DMS79 (cell line): ENCODE measurements at places on chromosomes 6 and 20.

DNA sequence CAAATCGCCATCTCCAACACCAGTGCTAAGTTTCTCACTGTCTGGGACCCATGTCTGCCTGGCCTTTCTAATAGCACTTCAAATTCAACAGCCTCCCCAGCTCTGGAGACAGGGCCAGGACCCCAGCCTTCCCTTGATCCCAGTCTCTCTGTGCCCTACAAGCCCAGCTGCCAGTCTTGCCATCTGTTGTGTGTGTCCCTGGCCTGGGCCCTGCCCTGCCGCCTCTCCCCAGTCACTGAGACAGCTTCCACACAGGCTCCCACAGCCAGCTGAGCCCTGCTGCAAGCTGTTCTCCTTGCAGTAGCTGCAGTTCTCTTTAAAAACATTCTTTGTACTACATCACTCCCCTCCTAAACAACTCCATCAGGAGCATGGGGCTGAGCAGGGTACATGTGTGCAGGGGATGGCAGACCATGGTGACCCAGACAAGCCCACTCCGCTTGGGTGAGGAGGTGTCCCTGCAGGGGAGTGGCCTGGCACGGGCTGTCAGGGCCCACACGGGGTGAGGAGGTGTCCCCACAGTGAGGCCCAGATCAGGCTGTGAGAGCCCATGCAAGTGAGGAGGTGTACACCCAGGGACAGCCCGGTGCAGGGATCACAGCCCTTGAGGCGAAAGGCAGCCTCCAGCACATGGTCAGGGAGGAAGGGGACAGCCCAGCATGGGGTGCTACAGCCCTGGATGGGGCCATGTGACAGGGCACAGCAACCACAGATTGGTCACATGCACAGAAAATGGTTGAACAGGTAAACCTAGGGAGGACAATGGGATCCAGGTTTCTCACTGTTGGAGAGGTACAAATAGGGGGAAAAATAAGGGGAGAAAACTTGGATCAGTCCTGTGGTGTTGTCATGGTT is 16.2 kb downstream of the CST7 start:
- no peak for DNase-seq

GRCh38 chr20:48771542-48771941 is 56.3 kb downstream of the PREX1 start:
- no peak for DNase-seq

DNA sequence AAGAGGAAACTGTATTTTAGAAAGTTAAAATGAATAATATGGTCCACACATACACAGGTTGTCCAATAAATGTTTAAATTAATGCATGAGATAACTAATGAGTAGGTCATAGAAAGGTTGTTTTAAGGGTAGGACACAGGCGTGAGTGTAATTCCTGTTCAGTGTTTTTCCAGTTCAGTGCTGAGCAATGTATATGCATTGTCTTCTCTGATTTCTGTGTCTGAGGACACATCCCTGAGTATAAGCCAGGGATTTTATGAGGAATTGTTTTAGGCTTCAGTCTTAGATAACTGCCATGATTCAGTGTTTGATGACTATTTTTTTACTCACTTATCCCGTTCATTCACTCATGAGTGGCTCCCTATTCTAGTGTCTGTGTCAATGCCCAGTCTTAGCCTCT is 298.5 kb upstream of the TBX18 start:
- DNase-seq: no peak

DNA sequence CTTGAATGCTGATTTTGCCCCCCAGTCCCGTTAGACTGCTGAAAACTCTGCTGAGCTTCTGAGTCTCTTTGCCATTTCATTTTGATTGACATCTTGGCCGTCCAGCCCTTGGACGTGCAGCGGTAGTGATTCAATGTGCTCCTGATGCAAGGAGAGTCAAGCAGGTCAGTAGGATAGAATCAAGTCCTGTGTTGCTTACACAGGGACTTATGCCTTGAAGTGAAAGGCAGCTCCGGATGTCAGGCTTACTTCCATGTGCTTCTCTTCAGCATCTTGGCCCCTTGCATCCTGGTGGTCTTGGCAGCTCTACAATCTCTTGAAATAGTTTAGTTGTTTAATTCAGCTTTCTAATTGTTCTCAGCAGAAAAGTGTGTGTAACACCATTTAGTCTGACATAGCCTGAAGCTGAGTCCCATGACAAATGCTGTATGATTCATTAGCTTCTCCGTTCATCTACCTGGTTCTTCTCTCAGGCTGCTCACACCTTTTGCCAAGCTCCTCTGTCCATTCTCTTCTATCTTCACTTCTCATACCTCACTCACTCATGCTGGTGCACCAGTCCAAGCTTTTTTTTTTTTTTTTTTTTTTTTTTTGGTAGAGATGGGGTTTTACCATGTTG is 76.0 kb downstream of the EZR start:
- DNase-seq: no peak

DNA sequence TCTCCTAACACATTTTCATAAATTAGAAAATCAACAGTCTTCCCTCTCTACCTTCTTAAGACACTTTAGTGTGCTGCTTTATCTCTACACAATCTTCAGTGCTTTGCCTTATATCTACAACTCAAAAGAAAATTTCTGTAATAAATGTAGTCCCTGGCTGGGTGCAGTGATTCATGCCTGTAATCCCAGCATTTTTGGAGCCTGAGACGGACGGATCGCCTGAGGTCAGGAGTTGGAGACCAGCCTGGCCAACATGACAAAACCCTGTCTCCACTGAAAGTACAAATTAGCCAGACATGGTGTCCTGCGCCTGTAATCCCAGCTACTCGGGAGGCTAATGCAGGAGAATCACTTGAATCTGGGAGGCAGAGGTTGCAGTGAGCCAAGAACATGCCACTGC is 9.7 kb upstream of the EDN1 start:
- no peak for DNase-seq

DNA sequence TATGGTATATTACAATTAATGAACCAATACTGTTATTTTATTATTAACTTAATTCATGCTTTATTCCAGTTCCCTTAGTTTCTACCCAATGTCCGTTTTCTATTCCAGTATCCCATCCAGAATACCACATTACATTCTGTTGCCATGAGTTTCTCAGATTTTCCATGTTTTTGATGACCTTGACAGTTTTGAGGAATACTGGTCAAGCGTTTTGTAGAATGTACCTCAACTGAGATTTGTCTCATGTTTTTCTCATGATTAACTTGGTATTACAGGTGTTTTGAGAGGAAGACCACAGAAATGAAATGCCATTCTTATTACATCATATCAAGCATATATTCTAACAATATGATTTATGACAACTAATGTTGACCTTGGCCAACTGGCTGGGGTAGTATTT is 23.8 kb upstream of the ESR1 start:
- DNase-seq: no peak

- no peak for DNase-seq
Observed at GRCh38 chr6:154481521-154482013, 28.9 kb downstream of the CNKSR3 start.

DNA sequence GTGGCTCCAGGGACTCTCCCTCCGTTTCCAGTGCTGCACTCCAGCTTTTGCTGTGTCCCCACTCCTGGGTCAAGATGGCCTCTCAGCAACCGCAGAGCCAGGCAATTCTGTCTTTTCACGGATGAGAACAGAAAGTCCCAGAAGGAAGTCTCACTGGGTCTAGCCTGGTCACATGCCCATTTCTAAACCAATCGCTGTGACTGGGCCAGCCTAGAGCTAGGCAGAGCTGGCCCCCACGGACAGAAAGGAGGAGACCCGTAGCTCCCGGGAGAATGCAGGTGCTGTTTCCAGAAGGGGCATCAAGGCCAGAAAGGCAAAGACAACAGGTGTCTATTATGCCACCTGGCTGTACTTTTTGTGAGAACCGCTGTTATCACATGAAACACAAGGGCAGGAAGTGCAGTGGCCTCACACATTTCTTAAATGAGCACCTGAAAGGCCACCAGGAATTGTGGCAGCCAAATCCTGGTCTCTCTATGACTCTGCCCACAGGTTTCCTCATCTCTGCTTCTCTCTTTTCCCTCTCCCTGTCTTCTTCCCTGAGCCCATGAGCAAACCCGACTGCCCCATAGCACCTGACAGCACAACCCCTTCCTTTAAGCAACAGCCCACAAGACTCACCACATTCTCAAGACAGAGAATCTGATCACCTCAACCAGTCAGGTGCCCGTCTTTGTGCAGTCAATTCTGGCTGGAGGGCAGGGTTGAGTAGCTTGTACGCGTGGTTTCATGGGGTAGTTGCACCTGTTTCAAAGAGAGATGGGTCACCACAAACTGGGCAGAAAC is 37.1 kb upstream of the B4GALT5 start:
- DNase-seq: no peak
